SK-N-SH (cell line): ENCODE measurements at places on chromosomes 16 and 17. TPM values are rescaled to one million over a fixed set of nuclear protein-coding genes. Genes with fewer than 3 reads are reported as not detected.

ZCCHC14 gene
- polyA plus RNA-seq = 5.6 and 5.7 TPM in 2 replicates

CLDN9 gene
- 0.08 TPM in 1 of 2 replicates, not detected in the other for polyA plus RNA-seq

ACSM2A gene
- polyA plus RNA-seq = not detected in 2 replicates

ANKRD40CL gene
- not detected in 2 replicates for polyA plus RNA-seq

GRCh38 chr17:51725185-51725584, 433.3 kb downstream of the CA10 start:
- no peak for DNase-seq
- no peaks in the 10 kb centered on the region for H3K27me3 ChIP-seq
- peaks cover 3% of the 10 kb centered on the region; the same call in 1 of the 2 replicates for H3K4me1 ChIP-seq
- H3K36me3 ChIP-seq = no peaks in the 10 kb centered on the region

DNA sequence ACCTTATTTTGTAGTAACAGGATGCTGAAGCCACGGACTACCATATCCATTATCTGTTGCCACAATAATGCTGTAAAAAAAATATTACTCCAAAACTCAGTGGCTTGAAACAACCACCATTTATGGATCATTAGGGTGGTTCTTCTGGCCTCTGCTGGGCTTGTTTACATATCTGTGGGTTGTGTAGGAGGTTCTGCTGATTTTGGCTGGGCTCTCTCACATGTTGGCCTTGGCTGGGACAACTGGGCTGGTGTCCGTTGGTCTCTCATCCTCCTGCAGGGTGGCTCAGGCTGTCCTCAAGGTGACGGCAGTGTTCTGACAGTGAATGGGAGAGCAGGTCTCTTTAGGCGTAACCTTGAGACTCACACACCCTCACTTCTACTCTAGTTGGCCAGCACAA, 76.0 kb downstream of the GPR139 start:
- H3K4me3 ChIP-seq = no peak overlapping the region
- H3K4me1 ChIP-seq = no peaks in the 10 kb centered on the region
- H3K27ac ChIP-seq = no peak overlapping the region; the same call in 1 of the 2 replicates
- no peaks in the 10 kb centered on the region for H3K36me3 ChIP-seq

GRCh38 chr16:83652943-83653342, 154.8 kb upstream of the HSBP1 start:
- H3K36me3 ChIP-seq = no peaks in the 10 kb centered on the region
- H3K4me1 ChIP-seq = no peaks in the 10 kb centered on the region
- no peaks in the 10 kb centered on the region for H3K27me3 ChIP-seq
- no peak overlapping the region for H3K27ac ChIP-seq
- no peak overlapping the region for H3K4me3 ChIP-seq

DNA sequence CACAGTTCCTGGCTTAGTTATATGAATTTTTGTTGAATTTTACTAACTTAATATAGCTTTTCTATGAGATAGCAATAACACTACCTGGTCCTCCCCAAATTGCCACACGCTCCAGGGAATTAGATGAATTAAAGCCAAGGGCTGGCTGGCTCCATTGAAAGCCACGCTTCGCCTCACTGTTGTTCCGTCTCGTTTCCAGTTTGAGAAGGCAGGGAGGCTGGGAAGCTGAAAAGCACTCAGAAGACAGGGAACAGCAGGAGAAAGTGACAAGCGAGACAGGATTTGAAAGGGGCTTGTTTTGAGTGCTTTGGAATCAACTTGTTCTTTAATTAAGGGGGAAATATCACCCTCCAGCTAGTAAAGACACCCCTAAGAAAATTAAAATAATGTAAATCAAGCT, 425.3 kb downstream of the CA10 start:
- H3K4me3 ChIP-seq = no peak overlapping the region
- H3K4me1 ChIP-seq = no peaks in the 10 kb centered on the region
- no peak for DNase-seq
- H3K27me3 ChIP-seq = no peaks in the 10 kb centered on the region
- H3K36me3 ChIP-seq = no peaks in the 10 kb centered on the region

DNA sequence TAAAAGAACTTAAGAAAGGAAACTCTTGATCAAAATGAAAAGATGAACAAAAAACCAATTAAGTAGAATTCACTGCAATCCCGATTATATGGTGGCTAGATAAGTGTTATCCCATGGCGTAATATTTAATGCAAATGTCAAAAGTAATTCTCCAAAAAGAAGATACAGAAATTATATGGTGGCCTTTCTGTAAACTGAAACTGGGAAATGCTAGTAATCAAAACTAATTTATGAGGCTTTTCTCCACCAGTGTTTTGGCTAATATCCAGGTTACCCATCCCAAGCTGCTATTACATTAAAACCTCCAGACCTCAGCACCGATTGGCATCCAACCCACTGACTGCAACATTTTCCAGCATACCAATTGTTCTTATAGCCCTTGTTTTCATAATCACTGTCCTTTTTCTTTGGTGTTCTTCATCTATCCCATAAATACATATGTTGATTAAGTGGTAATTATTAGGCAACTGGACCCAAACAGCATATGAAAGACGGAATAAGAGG, 77.2 kb upstream of the TNRC6A start:
- no peak overlapping the region; the same call in 1 of the 2 replicates for H3K27ac ChIP-seq
- no peaks in the 10 kb centered on the region for H3K27me3 ChIP-seq
- peaks cover 4% of the 10 kb centered on the region; the same call in 1 of the 2 replicates for H3K4me1 ChIP-seq

DNA sequence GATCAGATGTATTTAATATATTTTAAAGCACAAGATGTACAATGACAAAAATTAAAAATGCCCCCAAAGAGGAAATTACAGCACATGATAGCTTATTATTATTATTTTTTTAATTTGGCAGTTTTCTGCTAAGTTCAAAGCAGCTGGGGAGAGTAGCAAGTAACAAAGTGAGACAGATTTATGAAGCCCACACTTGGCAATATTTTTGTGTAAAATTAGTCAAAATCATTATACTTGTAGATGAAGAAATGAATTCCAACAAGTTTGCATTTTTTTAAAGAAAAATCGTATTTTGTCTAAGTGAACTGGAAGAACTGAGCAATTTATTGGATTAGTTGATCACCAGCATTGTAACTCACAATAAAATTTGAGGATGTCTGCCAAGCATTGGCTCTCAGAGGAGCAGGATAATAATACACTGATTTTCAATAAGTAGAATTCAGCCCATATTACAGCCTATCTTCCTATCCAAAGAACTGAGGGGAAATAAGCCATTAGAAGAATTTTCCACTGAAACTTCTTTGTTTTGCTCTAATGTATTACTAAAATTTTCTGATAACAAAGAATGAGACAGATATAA, 215.6 kb downstream of the MAP2K6 start:
- H3K36me3 ChIP-seq = no peaks in the 10 kb centered on the region
- no peak overlapping the region for H3K4me3 ChIP-seq
- no peaks in the 10 kb centered on the region for H3K27me3 ChIP-seq
- no peaks in the 10 kb centered on the region for H3K4me1 ChIP-seq

DNA sequence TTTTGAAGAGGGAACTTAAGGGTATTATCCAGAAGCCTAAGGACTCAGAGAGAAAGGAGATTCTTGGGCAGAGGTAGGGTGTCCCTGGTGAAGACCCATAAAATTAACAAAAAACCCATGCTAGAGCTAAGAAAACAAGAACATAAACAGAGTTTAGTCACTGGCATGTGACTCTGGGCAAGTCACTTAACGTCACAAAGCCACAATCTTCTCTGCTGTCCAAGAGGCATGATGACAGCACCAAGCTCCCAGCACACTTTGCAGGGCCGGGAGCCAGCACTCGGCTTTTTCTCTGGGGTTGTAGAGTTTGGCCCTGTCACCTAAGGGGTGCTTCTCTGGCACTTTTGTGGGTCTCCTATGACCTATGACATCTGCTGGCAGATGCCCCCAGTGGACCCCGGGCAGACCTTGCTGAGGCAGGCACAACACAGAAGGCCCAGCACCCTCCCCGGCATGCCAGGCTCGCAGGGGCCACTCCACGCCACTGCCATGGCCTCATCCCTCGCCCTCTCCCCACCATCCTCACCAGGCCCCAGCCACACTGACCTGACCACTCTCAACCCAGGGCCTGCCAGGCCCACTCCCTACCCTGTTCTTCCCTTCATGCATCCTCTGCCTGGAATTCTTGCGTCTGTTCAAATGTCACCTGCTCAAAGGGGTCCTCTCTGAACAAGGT, 69.8 kb downstream of the DYNLRB2 start:
- H3K36me3 ChIP-seq = no peaks in the 10 kb centered on the region
- no peaks in the 10 kb centered on the region; the same call in 1 of the 2 replicates for H3K4me1 ChIP-seq
- H3K27ac ChIP-seq = no peak overlapping the region
- H3K4me3 ChIP-seq = no peak overlapping the region
- no peak for DNase-seq

GRCh38 chr17:47324224-47325020, 667 bp downstream of the EFCAB13 start:
- H3K27ac ChIP-seq = no peak overlapping the region
- DNase-seq = no peak
- H3K4me1 ChIP-seq = no peaks in the 10 kb centered on the region

GRCh38 chr16:50464325-50465290, 83.6 kb upstream of the NKD1 start:
- H3K27ac ChIP-seq = no peak overlapping the region
- H3K4me3 ChIP-seq = no peak overlapping the region
- no peaks in the 10 kb centered on the region for H3K36me3 ChIP-seq
- peaks cover 17% of the 10 kb centered on the region; the same call in 1 of the 2 replicates for H3K27me3 ChIP-seq

DNA sequence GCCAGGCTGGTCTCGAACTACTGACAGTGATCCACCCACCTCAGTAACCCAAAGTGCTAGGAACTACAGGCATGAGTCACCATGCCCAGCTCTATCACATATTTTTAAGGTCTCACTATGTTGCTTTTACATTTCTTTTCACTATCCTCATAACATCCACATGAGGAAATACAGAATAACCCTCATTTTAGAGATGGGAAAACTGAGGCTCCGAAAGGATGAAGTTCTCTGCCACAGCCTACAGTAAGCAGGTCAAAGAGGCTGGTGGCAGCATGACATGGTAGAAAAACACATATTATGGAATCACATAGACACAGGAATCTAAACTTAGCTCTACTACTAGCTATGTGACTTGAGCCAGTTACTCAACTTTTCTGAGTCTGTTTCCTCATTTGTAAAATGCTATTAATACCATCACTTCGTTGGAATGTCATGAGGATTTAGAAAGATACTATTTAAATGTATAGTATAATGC, 32.2 kb downstream of the APPBP2 start:
- H3K27me3 ChIP-seq = no peaks in the 10 kb centered on the region
- H3K4me1 ChIP-seq = no peaks in the 10 kb centered on the region
- no peak overlapping the region for H3K4me3 ChIP-seq
- peaks cover 37% of the 10 kb centered on the region for H3K36me3 ChIP-seq
- no peak for DNase-seq

GRCh38 chr16:80459331-80459777, 81.4 kb upstream of the DYNLRB2 start:
- no peak overlapping the region for H3K4me3 ChIP-seq
- no peaks in the 10 kb centered on the region for H3K27me3 ChIP-seq
- H3K36me3 ChIP-seq = no peaks in the 10 kb centered on the region
